Activated CD4-positive, alpha-beta memory T cell treated with anti-CD3 and anti-CD28 coated beads for 36 hours (primary cell): ENCODE measurements at places on chromosomes 7 and 10.

GRCh38 chr10:97097084-97097433 is 88.7 kb downstream of the SLIT1 start:
- no peak for DNase-seq

DNA sequence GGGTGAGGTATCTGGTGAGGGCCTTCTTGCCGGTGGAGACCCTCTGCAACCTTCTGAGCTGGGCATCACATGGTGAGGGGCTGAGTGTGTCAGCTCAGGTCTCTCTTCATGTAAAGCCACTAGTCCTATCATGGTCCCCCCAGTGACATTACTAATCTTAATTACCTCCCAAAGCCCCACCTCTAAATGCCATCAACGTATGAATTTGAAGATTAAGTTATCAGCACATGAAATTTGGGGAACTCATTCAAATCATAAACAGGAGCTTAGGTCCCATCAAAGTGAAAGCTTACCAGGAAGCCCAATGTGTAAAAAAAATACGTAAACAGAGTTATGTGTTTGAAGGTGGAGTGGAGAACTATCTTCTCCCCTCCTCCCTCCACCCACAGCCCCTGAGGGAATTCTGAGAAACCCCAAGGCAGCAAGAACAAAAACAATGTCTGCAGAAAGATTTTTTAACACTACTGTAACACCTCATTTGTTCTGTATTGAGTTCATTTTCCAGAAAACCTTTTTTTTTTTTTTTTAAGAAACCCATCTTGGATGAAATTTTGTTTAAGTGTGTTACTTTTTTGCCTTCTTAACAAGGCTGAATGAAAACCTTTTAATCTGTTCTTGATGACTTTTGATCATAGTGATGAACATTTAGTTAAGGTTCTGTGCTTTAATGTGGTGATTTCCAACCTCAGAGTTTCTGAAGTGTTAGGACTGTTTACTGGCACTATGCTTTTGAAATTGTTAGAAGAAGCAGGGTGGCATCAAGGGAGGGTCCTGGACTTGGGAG is 19.1 kb upstream of the PCGF5 start:
- DNase-seq, result peak; percentile 80

DNA sequence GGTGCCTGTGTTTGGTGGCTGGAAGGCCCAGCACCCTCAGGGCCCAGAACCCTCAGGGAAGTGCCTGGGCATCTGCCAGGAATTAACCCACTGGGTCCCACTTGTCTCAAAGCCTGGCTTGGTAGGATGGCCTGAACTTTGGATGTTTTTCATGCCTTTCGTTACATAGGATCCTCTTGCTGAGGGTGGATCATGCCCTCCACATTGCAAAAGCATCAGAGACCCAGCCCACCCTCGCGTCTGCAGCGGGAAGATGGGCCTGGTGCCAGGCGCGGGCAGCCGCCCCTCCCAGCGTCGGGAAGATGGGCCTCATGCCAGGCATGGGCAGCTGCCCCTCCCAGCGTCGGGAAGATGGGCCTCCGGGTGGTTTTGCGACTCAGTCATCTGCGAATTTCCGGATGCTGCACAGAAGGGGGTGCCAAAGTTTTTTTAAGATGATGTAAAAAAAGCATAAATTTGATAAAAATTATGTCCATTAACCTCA is 51.9 kb upstream of the PRKAR1B start:
- no peak for DNase-seq

GRCh38 chr10:88913788-88914187 is 33.7 kb downstream of the STAMBPL1 start:
- DNase-seq, result no peak

DNA sequence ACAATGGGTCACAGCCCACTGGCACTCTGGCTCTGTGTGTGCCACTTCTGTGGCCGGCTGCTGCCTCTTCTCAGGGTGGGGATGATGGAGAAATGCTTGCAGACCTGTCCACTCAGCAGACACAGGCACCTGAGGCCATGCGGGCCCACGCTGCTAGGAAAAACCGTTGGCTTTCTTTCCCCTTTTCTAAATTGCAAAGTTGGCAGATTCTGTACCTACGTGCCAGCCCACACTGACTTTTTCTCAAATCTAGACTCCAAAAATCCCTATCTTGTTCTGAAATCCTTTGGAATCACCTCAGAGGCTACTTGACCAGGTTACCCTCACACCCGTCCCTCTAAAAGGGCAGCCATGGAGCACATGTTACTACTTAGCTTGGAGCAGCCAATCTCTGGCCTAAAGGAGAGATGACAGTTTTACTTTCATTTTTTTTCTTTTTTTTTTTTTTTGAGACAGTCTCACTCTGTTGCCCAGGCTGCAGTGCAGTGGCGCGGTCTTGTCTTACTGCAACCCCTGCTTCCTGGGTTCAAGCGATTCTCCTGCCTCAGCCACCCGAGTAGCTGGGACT is 99.4 kb downstream of the RNF216 start:
- DNase-seq, result no peak

DNA sequence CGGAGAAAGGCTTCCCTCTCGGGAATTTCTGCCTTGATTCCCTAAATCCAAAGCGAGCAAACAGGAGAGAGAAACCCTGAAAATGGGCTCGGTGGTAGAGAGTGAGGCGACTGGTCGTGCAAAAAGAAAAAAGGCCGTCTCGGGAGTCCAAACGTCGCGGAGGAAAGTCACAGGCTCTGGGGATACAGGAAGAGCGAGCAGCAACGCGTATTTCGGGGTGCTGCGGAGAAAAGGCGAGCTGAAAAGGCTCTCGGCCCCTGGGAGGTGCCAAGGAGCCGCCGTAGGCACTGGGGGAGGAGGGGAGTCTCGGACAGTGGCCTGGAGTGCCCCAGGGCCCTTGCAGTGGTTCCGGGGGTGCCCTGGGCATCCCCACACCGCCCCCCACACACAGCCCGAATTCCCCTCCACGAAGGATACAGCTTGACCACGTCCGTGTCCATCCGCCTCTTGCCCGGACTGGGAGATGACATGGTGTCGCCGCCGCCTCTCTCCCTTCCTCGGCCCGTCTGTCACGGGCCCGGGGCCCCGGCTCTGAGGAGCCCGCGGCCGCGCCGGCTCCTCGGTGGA is 591 bp downstream of the UBE2H start:
- DNase-seq, result peak; percentile 49

DNA sequence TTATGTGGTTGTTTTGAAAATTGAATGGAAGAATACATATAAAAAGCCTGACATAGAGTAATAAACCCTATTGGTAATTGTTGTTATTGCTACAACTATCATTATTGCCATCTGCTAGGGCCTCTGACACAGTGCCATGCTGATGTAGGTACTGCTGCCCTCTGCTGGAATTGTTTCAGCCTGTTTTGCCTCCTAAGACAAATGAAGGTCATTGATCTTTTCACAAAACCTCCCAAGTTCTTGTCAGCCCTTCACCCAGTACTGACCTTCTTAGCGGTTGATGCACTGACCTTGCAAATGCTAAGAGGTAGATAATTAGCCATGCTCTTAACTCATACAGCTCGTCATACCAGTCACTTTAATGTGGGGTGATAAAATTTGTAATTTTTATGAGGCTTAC is 975.2 kb downstream of the SORCS1 start:
- DNase-seq, result peak; percentile 10

GRCh38 chr7:26188957-26189541 is 11.5 kb downstream of the HNRNPA2B1 start:
- no peak for DNase-seq

GRCh38 chr10:89242345-89242684 is 9.3 kb downstream of the LIPA start:
- DNase-seq, result no peak

DNA sequence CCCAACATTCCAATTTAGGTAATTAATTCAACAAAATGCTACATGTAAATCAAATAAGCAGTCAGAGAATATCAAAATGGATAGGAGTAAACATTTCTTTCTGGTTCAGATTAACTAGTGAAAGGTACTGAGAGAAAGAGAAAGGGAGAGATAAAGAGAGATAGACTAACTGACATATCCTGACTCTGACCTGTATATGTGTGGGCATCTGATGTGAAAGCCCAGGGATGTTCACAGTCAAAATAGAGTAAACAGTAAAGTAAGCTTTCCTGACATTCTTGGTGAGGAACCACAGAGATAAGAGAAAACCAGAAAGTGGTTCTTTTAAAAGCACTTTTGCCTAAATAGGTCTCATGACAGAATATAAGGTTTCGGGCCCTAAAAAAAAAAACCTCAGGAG is 37.5 kb upstream of the ANK3 start:
- DNase-seq, result no peak

DNA sequence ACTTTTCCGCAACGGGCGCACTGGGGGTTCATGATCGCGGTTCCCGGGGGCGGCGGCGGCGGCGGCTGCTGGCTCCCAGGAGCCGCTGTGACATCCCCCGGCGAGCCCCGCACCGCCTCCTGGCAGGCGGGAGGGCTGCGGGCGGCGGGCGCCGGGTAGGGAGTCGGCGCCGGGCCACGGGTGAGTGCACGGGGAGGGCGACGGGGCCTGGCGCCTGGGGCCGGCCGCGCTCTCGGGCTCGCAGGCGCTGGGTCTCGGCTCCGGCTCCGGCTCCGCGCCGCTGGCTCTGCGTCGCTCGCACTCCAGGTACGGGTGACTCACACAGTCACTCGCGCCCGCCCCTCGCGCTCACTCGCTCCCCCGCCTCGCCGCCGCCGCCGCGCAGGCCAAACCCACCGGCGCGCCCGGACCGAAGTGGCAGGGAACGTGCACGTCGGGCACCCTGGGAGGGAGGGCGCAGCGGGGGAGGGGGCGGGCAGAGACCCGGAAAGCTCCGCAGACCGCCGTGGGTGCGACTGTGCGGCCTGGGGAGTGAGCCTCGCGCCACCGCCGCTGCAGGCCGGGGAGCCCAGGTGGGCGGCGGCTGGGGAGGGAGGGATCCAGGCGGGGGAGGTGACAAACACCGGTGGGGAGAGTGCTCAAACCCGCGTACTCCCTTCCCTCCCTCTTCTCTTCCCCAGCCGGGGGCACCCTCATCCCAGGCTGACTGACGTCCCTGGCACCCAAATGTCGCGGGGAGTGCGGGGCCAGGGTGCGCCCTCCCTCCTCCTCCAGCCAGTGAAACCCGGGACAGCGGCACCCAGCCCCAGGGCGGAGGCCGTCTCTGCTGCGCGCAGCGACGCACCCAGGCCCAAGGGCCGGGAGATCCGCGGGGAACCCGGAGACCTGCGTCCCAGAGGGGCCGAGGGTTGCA is 276.9 kb upstream of the NEBL start:
- peak; percentile 36 for DNase-seq

DNA sequence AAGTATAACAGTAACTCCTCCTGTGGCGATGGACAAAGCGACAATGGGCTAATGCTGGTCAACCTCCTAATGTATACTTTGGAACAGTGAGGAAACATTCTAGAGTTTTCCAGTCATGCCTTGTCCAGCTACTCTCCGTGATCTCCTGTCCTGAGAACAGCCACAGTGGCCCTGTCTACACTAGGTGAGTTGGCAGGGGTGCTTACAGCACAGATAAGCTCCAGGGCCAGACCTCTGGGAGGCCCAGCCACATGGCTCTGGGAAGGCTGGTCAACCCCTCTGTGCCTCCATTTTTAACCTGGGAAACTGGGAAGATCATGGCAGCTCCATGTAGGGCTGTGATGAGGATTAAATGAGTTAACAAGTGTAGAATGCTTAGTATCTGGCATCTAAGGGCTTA is 57.0 kb downstream of the CLEC2L start:
- no peak for DNase-seq

GRCh38 chr10:132939957-132940790 is 2.2 kb downstream of the CFAP46 start:
- DNase-seq, result peak; percentile 71

DNA sequence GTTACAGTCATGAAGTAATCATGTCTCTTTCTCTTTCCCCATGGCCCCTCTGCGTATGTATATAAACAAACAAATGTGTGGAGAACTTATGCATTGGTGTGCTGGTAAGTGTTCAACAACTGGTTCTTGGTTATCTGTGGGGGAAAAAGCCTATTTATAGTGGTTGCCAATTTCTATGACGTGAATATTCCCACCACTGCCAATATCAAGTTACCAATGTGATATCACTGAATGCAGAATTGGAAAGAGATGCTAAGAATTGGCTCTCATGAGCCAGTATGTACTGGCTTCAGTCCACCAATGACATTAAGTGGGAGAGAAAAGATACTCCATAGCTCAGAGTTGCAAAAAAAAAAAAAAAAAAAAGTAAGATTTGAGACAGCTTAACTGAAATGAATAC is 399.7 kb downstream of the REEP3 start:
- DNase-seq, result no peak

- no peak for DNase-seq
These were observed 4.7 kb downstream of the ADARB2 start for GRCh38 chr10:1732564-1732996.

DNA sequence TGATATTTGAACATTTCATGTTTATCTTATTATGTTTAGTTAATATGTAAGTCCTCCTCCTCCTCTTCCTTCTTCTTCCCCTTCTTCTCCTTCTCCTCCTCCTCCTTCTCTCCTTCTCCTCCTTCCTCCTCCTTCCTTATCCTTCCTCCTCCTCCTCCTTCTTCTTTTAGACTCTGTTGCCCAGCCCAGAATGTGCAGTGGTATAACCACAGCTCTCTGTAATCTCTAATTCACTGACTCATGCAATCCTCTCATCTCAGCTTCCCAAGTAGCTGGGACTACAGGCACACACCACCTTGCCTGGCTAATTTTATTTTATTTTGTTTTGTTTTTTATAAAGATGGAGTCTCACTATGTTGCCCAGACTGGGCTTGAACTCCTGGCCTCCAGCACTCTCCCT is 83.4 kb upstream of the ODAD2 start:
- DNase-seq, result no peak

- no peak for DNase-seq
These were observed 115.3 kb downstream of the NKX6-2 start for GRCh38 chr10:132670546-132671227.

GRCh38 chr7:100837099-100837836 is 9.9 kb upstream of the EPHB4 start:
- peak; percentile 84 for DNase-seq

DNA sequence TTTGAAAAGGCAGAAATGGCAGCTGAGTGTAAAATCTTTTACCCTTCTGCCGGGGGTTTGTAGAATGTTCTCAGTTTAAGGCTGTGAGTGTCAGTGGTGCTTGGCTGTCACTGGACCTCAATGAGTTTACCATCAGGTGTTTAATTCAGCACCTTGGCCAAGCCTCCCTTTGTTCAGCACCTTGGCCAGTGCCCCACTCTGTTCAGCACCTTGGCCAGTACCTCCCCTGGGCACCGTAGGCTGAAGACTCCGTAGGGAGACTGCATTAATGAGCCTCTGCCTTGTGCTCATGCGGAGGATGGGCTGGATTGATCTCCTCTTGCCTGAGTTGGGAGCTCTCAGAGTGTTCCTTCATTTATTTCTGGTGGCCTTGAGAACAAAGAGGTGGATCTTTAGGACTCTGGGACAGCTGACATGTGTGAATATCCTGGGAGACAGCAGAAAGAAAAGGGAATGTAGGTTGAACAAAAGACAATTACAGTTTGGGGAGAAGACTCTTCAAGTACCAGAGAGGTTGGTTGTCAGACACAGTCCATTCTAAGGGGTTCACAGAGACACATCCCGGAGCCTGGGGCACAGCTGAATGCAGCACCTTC is 1.6 kb downstream of the FAM24A start:
- peak; percentile 73 for DNase-seq

- no peak for DNase-seq
These were observed 45.6 kb downstream of the AUTS2 start for GRCh38 chr7:69643708-69644445.
